HFFc6 (cell line): ENCODE measurements at places on chromosomes 13 and 19. TPM values are rescaled to one million over a fixed set of nuclear protein-coding genes. Genes with fewer than 3 reads are reported as not detected.

The CRLF1 gene
- total RNA-seq, result 1.3 to 4.7 TPM (median 2.3 TPM) in 3 replicates

GRCh38 chr13:41401366-41401765 lies 56.0 kb upstream of the RGCC start:
- DNase-seq, result no peak

The CDKN2D gene
- 10.7 to 13.3 TPM (median 12.5 TPM) in 3 replicates for total RNA-seq

- DNase-seq, result no peak
Measured at GRCh38 chr19:54002495-54003315, 11.3 kb downstream of the CACNG6 start.

GRCh38 chr19:37991176-37991835 lies 84.3 kb downstream of the SIPA1L3 start:
- DNase-seq, result no peak

GRCh38 chr19:53538378-53539109 lies 599 bp downstream of the ZNF331 start:
- DNase-seq, result no peak
